ENCODE measurements at places on chromosomes 2 and 18. TPM values are rescaled to one million over a fixed set of nuclear protein-coding genes. Genes with fewer than 3 reads are reported as not detected.

- no peak for DNase-seq
- no peaks in the 10 kb centered on the region for H3K4me1 ChIP-seq
- no peak overlapping the region for H3K4me3 ChIP-seq
- H3K36me3 ChIP-seq, result peaks cover 74% of the 10 kb centered on the region
- no peak overlapping the region for H3K27ac ChIP-seq
Measured at GRCh38 chr18:2926528-2926927, 79.7 kb downstream of the EMILIN2 start.

GRCh38 chr2:165952085-165952484, 1.5 kb downstream of the TTC21B start:
- DNase-seq, result no peak
- H3K27ac ChIP-seq, result no peak overlapping the region
- peaks cover 13% of the 10 kb centered on the region for H3K4me1 ChIP-seq
- H3K4me3 ChIP-seq, result no peak overlapping the region
- H3K36me3 ChIP-seq, result peaks cover 19% of the 10 kb centered on the region
- H3K27me3 ChIP-seq, result no peaks in the 10 kb centered on the region

GRCh38 chr2:133753665-133754064, 185.4 kb upstream of the NCKAP5 start:
- no peak overlapping the region for H3K27ac ChIP-seq
- no peak overlapping the region for H3K4me3 ChIP-seq
- no peaks in the 10 kb centered on the region for H3K4me1 ChIP-seq
- H3K36me3 ChIP-seq, result no peaks in the 10 kb centered on the region

- H3K36me3 ChIP-seq, result no peaks in the 10 kb centered on the region
- no peaks in the 10 kb centered on the region for H3K4me1 ChIP-seq
- H3K4me3 ChIP-seq, result no peak overlapping the region
- H3K27ac ChIP-seq, result no peak overlapping the region
Measured at GRCh38 chr2:45241061-45241561, 231.9 kb upstream of the SIX2 start.

DNA sequence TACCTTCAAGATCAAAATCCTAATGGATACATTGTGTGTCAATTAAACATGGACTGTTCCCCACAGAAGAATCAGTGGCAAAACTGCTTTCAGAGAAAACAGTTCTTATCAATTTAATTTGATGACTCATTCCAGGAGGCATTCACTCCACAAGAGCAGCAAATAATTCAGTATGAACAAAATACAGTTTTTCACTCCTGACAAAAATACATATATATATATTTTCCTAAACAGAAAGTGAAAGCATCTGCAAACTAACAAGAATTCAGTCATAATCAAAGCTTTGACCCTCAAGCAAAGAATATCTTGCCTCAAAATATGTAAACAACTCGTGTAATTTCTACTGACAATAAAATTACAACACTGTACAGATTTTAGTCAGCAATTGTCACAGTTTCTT, 685.1 kb upstream of the SLC8A1 start:
- no peaks in the 10 kb centered on the region for H3K36me3 ChIP-seq
- H3K4me3 ChIP-seq, result no peak overlapping the region
- H3K27me3 ChIP-seq, result no peaks in the 10 kb centered on the region
- H3K27ac ChIP-seq, result no peak overlapping the region
- no peak for DNase-seq
- no peaks in the 10 kb centered on the region for H3K4me1 ChIP-seq

DNA sequence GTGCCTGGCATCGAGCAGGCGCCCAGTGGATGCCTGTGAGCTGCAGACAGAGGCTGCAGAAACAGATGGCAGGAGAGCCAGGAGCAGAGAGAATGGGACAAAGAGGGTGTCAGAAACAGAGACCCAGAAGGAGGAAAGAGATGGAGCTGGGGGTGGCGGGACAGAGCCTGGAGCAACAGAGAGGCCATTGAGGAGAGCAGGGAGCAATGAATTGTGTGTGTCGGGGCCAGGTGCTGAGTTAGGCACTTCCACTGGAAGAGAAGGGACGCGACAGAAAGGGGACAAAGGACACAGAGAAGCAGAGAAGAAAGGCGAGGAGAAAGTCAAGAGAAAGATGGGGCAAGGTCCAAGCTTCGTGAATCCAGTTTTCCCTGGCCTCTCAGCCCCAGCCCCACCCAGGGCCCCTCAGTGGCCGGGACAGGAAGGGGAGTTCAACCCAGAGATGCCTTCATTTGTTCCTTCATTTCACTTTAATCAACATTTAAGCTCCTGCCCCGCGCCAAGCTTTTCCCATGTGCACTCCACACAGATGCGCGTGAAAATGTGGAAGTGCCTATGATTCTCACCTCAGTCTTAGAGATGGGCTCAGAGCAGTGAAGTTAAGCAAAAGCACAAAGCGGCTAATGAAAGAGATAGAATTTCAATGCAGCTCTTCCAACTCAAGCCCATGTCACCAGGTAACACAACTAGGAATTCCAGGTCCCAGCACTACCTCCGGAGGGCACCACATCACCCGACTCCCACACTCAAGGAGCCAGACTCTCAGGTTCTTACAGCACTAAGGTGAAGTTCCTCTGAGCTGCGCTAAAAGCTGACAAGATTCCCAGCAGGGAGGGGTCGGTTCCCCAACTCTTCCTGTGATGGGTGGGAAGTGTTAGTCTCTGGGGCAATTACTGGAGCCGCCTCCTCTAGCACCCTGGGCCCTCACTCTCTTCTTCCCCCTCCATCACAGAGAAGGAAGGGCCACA, 55.1 kb downstream of the TNS1 start:
- no peaks in the 10 kb centered on the region for H3K4me1 ChIP-seq
- H3K36me3 ChIP-seq, result no peaks in the 10 kb centered on the region
- DNase-seq, result no peak
- no peak overlapping the region for H3K4me3 ChIP-seq
- H3K27me3 ChIP-seq, result peaks cover 14% of the 10 kb centered on the region
- H3K27ac ChIP-seq, result no peak overlapping the region

DNA sequence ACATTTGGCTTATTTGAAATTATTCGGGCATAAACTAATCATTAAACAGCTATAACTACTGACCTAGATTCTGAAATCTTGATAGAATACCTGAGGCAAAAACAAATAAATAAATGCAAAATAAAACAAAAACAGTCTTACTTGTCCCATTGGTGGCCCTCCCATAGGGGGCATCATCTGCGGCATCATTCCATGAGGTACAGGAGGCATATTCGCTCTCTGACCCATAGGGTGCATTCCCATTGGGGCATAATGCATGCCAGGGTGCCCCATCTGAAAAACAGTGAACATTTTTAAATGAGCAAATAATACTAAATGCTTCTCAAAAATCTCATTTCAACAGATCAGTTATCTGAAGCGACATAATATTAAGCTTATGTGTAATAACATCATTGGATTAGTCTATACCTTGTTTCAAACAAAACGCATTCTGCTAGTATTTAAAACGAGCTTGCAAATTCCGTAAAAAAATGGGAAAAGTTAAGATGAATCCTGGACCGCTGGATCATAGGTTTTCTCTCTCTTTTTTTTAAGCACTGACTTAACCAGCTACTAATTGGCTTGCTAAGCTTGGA, 1.3 kb downstream of the PRPF40A start:
- peak overlapping the region; percentile 99 for H3K27ac ChIP-seq
- DNase-seq, result peak; percentile 62
- H3K4me3 ChIP-seq, result peak overlapping the region; percentile 100
- peaks cover 54% of the 10 kb centered on the region for H3K4me1 ChIP-seq

- no peak for DNase-seq
- peaks cover 19% of the 10 kb centered on the region for H3K36me3 ChIP-seq
- no peak overlapping the region for H3K4me3 ChIP-seq
Measured at GRCh38 chr18:21799721-21800120, 59.1 kb downstream of the MIB1 start.

GRCh38 chr2:64492272-64492671, 31.9 kb upstream of the AFTPH start:
- H3K27ac ChIP-seq, result no peak overlapping the region
- no peak for DNase-seq
- peaks cover 7% of the 10 kb centered on the region for H3K27me3 ChIP-seq
- H3K4me1 ChIP-seq, result peaks cover 8% of the 10 kb centered on the region

GRCh38 chr2:200369886-200370285, 63.4 kb downstream of the SPATS2L start:
- H3K27me3 ChIP-seq, result peaks cover 2% of the 10 kb centered on the region
- no peak for DNase-seq
- H3K27ac ChIP-seq, result no peak overlapping the region
- peaks cover 20% of the 10 kb centered on the region for H3K4me1 ChIP-seq

SP9 gene
- not detected for total RNA-seq

KIF5C gene
- 10.2 TPM for total RNA-seq

SCRN3 gene
- 13.7 TPM for total RNA-seq

UGT1A4 gene
- total RNA-seq, result not detected

SIX2 gene
- total RNA-seq, result not detected

CHRND gene
- not detected for total RNA-seq

RAB6D gene
- total RNA-seq, result not detected

All from activated CD8-positive, alpha-beta T cell treated with anti-CD3 and anti-CD28 coated beads for 36 hours (primary cell).